ENCODE measurements at places on chromosomes 5 and 9.

- DNase-seq = no peak
Observed at GRCh38 chr5:73997960-73998359, 372.0 kb downstream of the ARHGEF28 start.

- DNase-seq = no peak
Observed at GRCh38 chr9:33320568-33321261, 30.4 kb downstream of the NFX1 start.

DNA sequence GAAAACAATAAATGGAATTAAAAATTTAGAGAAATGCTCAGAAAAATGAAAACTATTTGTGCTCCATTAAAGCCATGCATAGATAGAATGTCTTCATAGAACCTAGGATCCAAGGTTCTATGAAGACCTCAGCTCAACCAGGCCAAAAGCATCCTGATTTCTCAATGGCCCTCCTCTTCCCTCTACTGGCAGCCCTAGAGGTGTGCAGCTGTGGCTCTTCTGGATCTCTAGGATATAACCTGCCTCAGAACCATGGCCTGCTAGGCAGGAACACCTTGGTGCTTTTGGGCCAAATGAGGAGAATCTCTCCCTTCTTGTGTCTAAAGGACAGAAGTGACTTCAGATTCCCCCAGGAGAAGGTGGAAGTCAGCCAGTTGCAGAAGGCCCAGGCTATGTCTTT is 15.1 kb downstream of the IFNA1 start:
- peak; percentile 9 for DNase-seq

GRCh38 chr5:56253924-56254323 is 20.8 kb upstream of the ANKRD55 start:
- DNase-seq = no peak

DNA sequence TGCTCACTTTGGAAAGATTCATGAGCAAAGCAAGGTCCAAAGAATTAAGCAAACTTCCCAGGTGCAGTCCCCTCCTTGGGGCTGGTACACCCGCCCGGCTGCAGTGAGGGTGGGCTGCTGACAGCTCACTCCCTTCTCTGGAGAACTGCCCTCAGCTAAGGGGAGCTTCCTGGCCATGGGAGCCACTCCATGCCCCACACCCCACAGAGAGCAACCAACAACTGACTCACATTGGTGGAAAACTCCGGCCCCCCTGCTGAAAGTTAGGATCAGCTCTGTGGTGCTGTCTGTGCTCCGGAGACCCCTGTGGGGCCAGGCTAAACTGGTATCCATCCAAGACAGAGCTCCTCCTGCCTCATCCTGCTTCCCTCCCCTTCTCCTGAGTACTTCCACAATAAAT is 223.0 kb downstream of the GABBR2 start:
- DNase-seq = no peak

GRCh38 chr5:62281411-62281810 is 24.6 kb upstream of the KIF2A start:
- no peak for DNase-seq

GRCh38 chr5:149135536-149136201 is 5.6 kb upstream of the ABLIM3 start:
- DNase-seq = no peak

- DNase-seq = peak; percentile 26
Observed at GRCh38 chr5:96259151-96259772, 173.8 kb downstream of the PCSK1 start.

Measured in GDM1 (cell line).